NCI-H1417 treated with DMSO at 0.1 percent for 48 hours (cell line): ENCODE measurements at places on chromosomes 4 and X.

DNA sequence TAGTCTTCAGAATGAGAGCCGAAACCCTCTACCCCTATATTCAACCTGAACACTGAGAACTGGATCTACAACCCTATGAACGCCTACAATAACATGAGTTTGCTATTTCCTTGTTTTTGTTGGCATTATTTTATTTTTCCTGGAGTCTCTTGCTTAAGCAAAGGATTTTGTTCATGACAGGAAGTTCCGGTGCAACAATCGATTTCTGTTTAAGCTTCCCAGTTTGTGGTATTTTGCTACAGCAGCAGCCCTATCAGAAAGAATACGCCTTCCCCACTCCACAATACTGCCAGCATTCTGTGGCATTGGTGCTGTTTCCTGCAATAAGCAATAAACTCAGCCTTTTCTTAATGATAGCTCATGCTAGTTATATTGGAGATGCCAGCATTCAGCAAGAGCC is 60.9 kb downstream of the NPY5R start:
- no peak for DNase-seq

GRCh38 chr4:14924812-14925344 is 77.4 kb upstream of the CPEB2 start:
- no peak for DNase-seq

- no peak for DNase-seq
Observed at GRCh38 chr4:180356766-180357165, 1886.4 kb upstream of the TENM3 start.

DNA sequence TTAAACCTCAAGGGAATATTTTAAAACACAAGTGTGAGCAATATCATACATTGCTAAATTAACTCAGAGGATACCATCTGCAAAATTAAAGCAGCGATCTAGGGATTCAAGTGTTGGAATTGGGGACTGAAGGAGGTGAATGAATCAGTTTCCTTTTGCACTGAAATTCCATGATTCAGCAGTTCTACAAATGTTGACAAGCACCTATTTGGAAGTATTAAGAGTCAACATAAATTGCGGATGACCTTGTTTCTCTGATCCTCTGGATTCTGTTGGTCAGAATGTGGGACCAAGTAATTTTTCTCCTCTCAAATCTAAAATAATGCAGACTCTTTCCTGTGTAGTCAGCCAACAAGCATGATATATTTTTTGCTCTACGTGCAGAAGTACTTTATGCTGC is 78.8 kb downstream of the LDB2 start:
- DNase-seq = no peak

DNA sequence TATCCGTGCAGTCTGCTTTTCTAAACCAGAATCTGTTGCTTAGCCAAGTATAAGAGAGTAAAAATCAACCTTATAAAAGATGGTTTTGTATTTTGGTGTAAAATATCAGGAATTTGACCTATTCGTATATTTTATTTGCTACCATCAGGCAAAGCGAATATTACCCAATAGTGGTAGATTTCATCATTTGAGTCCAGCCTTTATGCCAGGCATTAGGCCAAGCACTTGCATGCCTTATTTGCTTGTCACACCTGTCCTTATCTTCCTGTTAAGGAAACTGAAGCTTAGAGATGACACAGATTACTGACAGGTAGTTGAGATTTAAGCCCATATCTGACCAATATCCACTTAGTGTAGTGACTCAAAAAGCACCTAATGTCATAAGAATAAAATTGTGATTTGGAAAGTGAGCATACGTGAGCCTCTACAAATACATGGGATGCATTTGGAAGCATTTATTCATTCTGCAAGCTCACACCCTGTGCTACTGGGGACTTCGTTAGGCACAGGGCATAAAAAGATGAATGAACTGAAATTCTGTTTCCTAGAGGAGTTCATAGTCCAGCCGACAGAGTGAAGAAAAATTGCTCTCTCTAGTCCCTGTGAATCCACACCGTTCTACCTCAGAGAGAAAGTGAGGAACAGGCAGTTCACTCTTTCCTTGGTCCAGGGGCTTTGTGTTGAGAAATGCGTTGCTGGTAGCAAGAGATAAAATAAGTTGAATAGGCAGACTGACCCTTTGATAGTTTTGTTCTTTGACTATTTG is 2.3 kb upstream of the RNF212 start:
- no peak for DNase-seq

GRCh38 chrX:110167952-110168451 is 149.9 kb downstream of the AMMECR1 start:
- DNase-seq = no peak

- DNase-seq = no peak
Observed at GRCh38 chrX:29617725-29618124, 597.6 kb upstream of the MAGEB2 start.

DNA sequence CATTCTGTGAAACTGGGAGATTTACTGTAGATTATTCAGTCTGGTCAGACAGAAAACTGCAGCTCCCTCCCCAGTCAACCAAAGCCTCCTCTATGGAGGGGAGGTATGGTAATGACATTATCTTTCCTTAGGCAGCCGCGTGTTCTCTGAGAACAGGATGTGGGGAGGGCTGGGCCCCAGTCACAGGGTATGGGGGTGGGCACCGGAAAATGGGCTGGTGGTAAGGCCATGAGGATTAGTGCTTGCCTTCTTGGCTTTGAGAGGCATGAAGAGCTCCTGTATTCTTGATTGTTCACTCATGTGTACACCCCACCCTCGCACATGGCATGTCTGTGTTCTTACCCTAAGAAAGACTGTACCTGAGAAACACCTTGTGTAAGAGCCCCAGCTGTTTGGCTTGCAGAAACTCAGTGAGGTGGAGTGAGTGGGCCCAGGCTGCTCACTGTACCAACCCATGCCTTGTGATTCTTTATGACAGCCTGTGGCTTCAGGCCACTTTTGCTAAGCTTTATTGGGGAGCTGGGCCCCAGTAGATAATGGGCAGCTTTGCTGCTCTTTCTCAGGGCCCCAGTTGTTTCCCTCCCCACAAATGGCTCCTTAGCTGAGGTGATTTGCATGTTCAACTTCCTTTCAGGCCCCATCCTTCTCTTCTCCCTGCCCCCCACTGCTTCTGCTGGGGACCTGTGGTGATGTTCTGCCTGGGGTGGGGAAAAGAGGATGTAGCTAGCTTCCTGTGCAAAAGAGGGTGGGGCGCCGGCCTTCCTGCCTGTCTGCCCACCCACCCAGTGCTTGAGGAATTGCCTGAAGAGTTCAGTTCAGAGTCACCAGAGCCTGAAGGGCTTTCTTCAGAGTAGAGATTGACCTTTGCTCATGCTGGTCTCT is 30.7 kb downstream of the MSN start:
- no peak for DNase-seq

GRCh38 chrX:32448945-32449344 is 762.4 kb downstream of the DMD start:
- no peak for DNase-seq

- no peak for DNase-seq
Observed at GRCh38 chrX:45428831-45429230, 228.2 kb upstream of the DIPK2B start.

DNA sequence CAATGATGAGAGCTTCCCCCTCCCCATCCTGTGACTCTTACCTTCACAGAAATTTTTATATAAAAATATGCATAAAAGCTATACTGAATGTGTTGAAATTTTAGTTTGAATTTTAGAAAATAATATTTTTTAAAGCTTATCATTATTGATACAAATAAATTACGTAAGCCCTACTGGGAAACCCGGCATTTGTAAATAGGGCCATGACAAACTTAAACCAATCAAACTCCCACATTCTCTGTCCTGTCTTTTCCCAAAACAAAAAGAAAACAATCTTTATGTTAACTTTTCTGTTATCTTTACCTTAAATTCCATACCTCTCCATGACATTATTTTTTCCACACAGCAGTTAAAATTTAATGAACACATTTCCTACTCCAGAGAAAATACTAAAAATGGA is 2.6 kb downstream of the CNOT6L start:
- no peak for DNase-seq

GRCh38 chr4:170581322-170581721 is 491.6 kb upstream of the AADAT start:
- no peak for DNase-seq

DNA sequence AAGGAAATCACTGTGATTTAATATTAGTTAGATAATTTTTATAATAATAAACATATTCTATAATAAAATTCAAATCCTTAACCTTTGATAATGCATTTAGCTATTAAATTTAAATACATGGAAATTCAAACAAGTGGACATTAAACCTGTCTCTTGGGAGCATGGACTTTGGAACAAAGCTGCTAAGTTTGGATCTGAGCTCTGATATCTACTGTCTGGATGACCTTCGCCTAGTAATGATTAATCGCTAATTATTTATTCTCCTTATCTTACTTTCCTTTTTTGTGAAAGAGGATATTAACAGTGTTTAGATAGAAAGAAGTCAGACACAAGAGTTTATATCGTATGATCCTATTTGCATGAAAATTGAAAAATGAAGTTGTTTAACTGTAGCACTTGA is 980.9 kb downstream of the FSTL5 start:
- DNase-seq = no peak
